ENCODE measurements at places on chromosomes 3 and 15. TPM values are rescaled to one million over a fixed set of nuclear protein-coding genes. Genes with fewer than 3 reads are reported as not detected.

GRCh38 chr3:116059421-116060096 is 385.7 kb downstream of the LSAMP start:
- DNase-seq = peak; percentile 22

DNA sequence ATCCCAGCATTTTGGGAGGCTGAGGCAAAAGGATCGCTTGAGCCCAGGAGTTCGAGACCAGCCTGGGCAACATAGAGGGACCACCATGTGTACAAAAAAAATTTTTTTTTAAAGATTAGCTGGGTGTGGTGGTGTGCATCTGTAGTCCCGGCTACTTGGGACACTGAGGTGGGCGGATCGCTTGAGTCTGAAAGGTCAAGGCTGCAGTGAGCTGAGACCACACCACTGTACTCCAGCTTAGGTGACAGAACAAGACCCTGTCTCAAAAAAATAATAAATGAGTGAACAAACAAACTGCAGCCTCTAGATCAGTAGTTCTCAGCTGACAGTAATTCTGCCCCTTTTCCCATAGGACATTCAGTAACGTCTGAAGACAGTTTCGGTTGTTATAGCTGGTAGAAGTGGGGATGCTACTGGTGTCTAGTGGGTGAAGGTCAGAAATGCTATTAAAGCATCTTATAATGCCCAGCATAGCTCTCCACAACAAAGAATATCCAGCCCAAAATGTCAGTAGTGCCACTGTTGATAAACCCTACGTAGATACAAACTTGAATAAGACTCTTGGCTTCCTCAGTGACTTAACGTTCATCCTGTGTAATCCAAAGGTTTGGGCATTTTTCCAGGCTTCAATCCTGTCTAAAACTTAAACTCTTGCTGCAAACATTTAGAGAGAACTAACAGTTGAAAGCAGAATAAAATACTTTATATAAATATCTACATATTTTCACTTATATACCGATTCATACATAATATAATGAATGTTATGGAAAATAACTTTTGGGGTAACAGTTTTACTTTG is 10.6 kb downstream of the SMC4 start:
- no peak for DNase-seq

GRCh38 chr15:91853511-91853947 is at the start of gene SLCO3A1:
SLCO3A1 (plus strand) TSS chr15:91853708.
- peak; percentile 45 for DNase-seq

- DNase-seq = no peak
Observed at GRCh38 chr3:187022403-187023029, 92.2 kb downstream of the ST6GAL1 start.

DNA sequence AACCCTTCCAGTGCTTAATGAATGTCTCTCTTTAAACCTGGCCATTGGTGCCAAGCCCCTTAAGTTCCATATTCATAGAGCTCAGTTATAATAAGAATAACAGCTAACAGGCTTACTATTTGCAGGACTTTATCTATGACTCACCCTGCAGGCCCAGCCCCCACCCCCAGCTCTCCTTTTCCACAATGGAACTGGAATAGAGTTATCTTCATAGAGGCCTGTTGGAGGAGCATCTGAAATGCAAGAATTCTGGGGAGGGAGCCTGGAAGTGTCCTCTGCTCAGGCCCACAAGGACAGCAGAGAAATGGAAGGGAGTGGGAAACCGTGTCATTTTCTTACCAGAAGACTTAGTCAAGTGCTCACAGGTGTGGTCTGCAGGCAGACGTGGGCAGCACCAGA is 52.8 kb downstream of the SEMA5B start:
- DNase-seq = no peak

- no peak for DNase-seq
Observed at GRCh38 chr3:42149532-42149931, 58.4 kb downstream of the TRAK1 start.

GRCh38 chr3:20054549-20054987 is 14.3 kb downstream of the KAT2B start:
- DNase-seq = no peak

GRCh38 chr3:38587548-38588131 is 61.8 kb downstream of the SCN5A start:
- no peak for DNase-seq

DNA sequence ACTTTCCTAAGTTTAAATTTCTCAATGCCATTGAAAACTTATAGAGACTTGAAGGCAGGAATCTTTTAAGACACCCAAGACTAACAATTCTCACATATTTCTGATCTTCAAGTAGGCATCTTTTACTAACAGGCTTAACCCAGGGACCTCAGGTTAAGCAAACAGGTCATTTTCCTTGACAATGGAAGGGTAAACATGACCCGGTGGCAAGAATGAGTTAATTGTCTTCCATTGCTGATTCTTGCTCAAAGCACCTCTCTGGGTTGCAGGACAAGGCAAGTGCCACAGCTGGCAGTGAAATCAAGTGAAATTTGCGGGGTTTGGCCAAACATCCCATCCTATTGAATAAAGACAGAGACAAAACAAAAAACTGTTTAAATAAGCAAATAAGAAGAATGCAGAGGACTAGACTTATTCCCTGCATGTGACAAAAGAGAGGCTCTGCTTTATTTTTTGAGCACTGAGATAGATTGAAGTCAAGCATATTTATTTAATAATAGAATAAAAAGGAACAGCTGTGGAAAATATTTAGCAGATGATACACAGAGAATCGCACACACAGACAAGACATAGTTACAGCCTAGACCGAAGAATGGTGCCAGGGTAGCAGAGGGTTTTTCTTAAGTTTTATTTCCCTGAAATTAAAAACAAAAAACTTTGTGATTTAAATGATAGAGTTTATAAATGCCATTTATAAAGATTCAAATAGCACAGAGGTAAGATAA is 56.0 kb upstream of the MITF start:
- no peak for DNase-seq

DNA sequence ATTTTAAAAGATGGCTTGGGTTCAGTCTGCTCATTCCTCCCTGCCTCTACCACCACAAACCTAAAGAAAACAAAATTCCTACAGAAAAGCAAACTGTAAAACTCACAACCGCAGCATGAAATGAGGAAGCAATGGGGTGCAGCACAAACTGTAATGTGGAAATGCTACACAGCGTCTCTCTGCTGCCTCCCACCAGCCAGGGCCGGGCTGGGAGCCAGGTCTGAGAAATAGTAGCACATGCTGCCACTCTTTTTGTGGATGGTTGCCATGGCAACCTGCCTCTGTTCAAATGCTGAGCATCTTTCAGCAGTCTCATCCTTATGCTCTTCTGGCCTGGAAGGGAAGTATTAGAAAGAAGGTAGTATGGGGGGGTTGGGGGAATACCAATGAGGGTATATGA is 55.4 kb downstream of the EOMES start:
- DNase-seq = no peak

DNA sequence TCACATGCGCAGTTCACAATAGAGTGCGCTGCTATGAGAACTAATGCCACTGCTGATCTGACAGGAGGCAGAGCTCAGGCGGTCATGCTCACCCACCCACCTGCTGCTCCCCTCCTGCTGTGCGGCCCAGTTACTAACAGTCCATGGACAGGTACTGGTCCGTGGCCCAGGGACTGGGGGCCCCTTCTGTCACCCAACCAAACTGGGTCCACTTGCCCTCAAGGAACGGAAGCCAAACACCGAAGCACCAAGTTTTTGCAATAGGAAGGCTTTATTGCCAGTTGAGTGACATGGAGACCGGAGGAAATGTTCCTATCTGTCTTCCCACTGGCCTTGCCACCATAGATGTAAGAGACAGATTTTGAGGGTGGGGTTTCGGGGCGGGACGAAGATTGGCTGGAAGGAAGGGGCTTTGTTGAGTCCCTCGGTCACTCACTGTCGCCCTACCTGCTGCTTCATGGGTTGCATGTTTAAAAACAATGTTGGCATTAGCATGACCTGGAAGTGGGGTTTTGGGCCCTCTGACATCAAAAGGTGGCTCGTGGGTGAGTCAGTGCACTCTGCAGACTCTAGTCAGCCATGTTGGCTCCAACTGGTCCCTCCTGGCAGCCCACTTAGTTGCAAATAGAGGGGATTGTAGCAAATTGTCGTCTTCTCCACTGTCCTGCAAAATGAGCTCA is 141.0 kb downstream of the TJP1 start:
- DNase-seq = no peak

DNA sequence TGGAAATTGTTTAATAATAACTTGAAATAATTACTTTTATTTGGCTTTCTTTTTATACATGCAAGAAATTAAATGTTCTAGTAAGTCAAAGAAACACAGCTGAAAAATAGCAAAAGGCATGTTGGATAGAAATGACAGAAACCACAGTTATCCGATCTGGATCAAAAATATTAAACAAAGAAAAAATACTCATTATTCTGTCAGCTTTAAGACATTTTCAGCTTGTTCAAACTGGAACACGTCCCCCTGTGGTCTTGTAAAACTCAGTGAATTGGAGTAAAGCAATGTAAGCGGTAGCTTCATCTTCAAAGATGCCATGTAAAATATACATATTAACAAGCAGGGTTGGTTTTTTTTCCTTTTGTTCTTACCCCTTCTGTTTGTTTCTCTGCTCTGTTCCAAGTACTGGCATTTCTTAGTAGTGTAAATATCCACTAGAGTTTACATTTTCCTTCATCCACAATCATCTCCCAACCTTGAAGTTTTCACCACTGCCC is 223.4 kb downstream of the IGSF11 start:
- no peak for DNase-seq

DNA sequence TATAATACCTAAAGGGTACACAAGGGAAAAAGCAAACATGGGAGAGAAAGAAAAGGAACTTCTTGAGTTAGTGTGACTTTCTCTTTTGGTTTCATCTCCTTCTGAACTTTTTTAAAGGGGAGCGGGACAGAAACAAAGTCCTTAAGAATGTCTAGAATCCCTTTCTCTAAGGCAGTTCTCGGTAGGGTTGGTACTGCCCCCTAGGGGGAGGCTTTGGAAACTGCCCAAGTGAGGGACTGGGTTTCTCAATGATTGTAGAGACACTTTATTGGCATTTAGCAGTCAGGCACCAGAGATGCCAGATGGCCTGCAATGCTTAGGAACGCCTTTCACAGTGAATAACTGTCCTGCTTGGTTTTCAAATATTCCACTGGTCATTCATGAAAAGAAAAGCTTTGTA is 172.7 kb downstream of the WDR72 start:
- no peak for DNase-seq

- no peak for DNase-seq
Observed at GRCh38 chr3:81550415-81550814, 211.0 kb downstream of the GBE1 start.

DNA sequence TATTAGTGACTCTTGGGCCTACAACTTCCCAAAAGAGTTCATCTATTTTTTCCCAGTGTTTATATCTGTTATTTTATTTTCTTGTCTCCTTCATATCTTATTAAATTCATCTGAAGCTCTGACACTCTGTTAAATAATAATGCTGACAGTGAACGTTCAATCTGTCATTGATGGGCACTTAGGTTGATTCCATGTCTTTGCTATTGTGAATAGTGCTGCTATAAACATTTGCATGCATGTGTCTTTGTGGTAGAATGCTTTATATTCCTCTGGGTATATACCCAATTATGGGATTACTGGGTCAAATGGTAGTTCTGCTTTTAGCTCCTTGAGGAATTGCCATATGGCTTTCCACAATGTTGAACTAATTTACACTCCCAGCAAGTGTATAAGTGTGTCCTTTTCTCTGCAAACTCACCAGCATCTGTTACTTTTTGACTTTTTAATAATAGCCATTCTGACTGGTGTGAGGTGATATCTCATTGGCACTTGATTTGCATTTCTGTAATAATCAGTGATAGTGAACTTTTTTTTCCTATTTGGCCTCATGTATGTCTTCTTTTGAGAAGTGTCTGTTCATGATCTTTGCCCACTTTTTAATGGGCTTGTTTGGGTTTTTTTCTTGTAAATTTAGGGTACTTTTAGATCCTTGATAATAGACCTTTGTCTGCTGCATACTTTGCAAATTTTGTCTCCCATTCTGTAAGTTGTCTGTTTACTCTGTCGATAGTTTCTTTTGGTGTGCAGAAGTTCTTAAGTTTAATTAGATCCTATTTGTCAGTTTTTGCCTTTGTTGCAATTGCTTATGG is 122.5 kb downstream of the LEKR1 start:
- no peak for DNase-seq

DNA sequence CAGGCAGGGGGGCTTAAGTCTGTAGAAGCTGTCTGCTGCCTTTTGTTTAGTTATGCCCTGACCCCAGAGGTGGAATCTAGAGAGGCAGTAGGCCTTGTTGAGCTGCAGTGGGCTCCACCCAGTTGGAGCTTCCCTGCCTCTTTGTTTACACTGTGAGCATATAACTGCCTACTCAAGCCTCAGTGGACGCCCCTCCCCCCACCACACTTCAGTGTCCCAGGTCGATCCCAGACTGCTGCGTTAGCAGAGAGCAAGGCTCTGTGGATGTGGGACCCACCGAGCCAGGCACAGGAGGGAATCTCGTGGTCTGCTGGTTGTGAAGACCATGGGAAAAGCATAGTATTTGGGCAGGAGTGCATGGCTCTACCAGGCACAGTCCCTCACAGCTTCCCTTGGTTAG is 446.8 kb upstream of the RARB start:
- DNase-seq = no peak

DNA sequence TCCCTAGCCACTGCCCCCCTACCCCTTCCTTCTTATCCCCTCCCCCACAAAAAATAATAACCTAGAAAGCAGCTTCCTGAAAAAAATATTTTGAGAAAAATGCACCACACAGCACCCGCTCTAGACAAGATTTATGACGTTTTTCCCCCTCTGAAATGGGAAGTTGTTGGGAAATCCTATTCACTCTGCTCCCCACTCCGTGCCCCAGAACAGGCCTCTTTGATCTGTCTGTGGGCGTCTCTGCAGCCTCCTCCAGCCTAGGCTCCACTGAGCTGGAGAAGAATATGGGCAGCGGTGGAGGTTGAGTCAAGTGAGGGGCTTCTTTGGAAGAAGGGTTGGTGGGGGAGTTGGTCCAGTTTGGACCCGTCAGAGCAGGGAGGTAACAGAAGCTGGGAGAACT is 28.5 kb upstream of the POLG start:
- DNase-seq = no peak

- no peak for DNase-seq
Observed at GRCh38 chr3:142498397-142499180, 50.8 kb upstream of the XRN1 start.

NR1I2 gene
- 0.65 TPM for polyA plus RNA-seq

SLC12A8 gene
- polyA plus RNA-seq = 10.3 TPM

ZNF860 gene
- 2.1 TPM for polyA plus RNA-seq

STARD5 gene
- 4.0 TPM for polyA plus RNA-seq

VIPR1 gene
- polyA plus RNA-seq = 1.5 TPM

SATB1 gene
- polyA plus RNA-seq = 34.0 TPM

ASB14 gene
- polyA plus RNA-seq = 0.97 TPM

ESYT3 gene
- polyA plus RNA-seq = 2.5 TPM

SERPINI1 gene
- 48.2 TPM for polyA plus RNA-seq
